ENCODE measurements at places on chromosomes 11 and 22.

DNA sequence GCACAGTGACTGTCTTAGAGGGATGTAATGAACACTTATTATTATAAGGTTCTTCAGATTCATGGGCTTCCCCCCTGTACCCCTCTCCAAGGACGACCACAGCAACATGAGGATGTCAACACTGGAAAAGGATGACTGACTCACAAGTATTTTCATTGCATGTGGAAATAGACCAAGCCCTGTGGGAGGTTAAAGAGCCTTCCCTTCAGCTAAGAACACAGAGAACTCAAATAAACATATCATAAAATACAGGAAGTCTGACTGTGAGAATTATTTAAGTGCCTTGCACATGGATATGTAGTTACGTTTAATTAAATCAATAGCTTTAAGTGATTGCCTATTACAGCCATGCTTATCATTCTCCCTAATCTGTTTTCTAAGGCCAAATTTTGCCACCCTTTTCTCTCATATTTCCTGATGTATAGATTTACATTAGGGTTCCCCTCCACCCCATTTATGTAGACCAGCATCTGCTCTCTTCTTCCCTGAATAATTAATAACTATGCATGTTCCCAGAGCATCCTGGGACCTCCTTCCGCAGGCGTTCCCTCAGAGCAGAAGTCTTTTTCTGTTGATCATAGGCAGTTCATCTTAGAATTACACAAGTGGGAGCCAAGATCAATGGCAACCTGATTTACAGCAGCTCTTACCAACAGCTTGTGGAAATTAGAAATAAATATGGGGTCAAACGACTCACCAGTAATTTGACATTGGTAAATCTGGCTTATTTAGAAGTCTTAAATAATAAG lies 226.9 kb downstream of the OPCML start:
- DNase-seq: no peak

- DNase-seq: peak; percentile 30
Measured at GRCh38 chr22:40345271-40345670, 1.0 kb upstream of the ADSL start.

GRCh38 chr11:75182664-75183063 lies 31.8 kb downstream of the SLCO2B1 start:
- DNase-seq: no peak

- DNase-seq: no peak
Measured at GRCh38 chr22:34886812-34887211, 179.1 kb upstream of the ISX start.

- no peak for DNase-seq
Measured at GRCh38 chr22:26921726-26922125, 264.3 kb downstream of the MIAT start.

GRCh38 chr22:30574095-30574981 lies at the start of gene GAL3ST1:
GAL3ST1 (minus strand) TSS chr22:30574665; CDS start chr22:30557392, 17,273 bp downstream.
- DNase-seq: peak; percentile 58

DNA sequence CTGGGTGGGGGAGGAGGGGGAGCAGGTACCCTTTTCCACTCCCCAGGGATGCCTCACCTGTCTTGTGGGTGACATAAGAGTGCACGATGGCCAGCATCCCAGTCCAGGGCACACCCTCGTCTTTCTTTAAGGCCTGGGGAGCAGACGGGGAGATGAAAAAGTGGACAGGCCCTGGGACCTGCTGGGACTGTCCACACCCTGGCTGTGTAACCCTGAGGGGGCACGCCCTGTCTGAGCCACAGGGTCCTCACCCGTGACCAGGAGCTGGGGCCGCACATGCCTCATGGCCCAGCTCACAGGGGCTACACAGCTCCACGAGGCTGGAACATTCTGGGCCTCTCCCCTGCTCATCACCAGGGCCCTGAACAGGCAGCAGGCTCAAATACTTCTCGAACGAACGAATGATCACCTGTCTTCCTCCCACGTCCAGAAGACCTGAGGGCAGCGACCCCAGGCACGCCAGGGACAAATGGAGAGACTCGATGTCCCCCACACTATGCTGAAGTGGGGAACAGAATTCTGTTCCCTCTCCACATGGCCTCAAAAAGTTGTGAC lies 123.9 kb downstream of the PHF21B start:
- no peak for DNase-seq

GRCh38 chr11:102112509-102112821 lies 2.2 kb downstream of the YAP1 start:
- DNase-seq: no peak

- peak; percentile 67 for DNase-seq
Measured at GRCh38 chr11:69912911-69913451, 93.8 kb upstream of the FGF3 start.

DNA sequence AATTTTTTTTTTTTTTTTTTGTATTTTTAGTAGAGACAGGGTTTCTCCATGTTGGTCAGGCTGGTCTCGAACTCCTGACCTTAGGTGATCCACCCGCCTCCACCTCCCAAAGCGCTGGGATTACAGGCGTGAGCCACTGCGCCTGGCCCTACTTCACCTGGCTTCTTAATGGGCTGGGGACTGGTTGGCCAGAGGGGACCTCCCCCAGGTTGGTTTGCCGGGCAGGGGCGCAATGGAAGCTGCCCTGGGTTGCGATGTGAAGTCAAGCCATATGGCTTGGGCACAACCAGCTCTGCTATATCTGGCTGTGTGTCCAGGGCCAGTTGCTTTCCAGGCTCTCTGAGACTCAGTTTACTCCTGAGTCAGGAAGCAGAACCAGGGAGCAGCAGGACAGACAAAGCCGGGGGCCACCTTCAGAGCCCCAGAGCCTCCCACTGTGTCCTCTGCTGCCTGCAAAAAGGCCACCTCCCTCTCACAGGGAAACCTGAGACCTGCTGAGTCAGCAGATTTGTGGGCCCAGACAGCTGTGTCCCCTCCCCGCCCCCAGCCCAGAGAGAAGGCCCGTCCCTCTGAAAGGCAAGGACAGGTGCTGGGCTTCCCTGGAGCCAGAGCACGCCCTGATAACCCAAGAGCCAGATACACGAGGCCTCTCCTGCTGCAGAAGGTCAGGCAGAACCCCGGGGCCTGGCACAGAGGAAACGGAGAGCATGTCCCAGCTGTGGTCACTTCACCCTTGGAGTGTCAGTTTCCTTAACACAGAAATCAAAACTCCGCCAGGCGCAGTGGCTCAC lies 29.2 kb upstream of the DAGLA start:
- DNase-seq: no peak

DNA sequence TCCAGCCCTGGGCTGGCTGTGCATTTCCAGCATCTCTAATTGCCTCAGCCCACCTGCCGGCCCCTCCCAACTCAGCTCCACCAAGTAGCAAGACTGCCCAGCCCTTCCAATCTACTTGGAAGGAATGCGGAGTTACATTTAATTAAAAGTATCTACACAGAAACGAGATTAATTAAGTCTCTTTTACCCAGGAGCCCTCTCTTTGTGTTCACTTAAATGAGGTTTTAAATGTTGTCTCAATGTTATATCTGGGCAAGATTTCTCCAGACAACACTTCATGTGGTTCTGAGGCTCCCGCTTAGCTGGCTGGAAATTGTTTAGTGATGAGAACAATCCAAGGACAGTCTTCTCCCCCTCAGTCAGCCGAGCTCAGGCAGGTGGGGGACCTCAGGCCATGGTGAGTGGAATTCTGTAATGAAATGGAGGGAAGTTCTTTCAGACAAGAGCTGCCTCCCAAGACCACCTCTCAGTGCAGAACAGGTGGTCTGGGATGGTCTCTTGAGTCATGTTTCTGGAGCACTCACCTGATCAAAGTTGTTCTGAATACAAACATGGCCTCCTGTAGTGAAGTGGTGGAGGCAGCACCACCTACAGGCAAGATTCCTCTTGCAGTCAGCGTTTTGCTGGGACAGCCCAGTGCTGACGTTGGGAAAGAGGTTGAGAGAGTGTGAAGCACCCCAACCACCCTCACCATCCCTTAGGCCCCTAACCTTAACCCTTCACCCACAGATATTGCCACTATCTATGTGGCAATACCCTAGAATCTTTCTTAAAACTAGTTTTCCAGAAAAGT lies 371.6 kb downstream of the CADM1 start:
- no peak for DNase-seq

GRCh38 chr22:30474121-30474520 lies 2.3 kb upstream of the SEC14L3 start:
- DNase-seq: no peak

- DNase-seq: no peak
Measured at GRCh38 chr11:57144531-57145320, 37.0 kb upstream of the LRRC55 start.

- DNase-seq: no peak
Measured at GRCh38 chr11:120133216-120134105, 4.5 kb downstream of the TRIM29 start.

GRCh38 chr11:85843929-85844328 lies 11.3 kb upstream of the CCDC83 start:
- no peak for DNase-seq

GRCh38 chr11:119982517-119983239 lies 155.2 kb downstream of the TRIM29 start:
- DNase-seq: no peak

GRCh38 chr11:110675548-110675947 lies 36.7 kb downstream of the ARHGAP20 start:
- no peak for DNase-seq

GRCh38 chr11:9719566-9720289 lies 55.9 kb downstream of the SWAP70 start:
- DNase-seq: no peak

DNA sequence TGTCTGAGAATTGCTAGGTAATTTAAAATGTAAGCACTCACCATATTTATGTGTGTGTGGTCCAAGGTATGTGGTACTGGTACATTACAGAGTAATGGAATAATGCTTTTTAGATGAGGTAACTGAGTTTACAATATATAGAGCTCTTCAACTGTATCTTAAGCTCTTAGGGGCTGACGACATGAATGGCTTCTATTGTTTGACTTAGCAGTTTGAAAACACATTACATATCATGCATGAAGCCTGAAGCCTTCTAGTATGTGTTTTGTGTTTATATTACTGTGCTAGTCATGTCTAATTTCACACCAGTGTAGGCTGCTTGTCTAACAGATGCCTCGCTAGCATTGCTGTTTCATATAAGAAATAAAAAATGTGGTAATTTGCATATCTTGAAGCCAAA lies 37.2 kb downstream of the GAS2 start:
- DNase-seq: no peak

GRCh38 chr11:95917193-95918036 lies 6.5 kb downstream of the MTMR2 start:
- DNase-seq: no peak

- no peak for DNase-seq
Measured at GRCh38 chr22:28989484-28989883, 72.1 kb downstream of the C22orf31 start.

GRCh38 chr22:23898006-23898974 lies 4.1 kb downstream of the MIF start:
- no peak for DNase-seq

- DNase-seq: no peak
Measured at GRCh38 chr11:1317993-1318392, 8.6 kb upstream of the TOLLIP start.

DNA sequence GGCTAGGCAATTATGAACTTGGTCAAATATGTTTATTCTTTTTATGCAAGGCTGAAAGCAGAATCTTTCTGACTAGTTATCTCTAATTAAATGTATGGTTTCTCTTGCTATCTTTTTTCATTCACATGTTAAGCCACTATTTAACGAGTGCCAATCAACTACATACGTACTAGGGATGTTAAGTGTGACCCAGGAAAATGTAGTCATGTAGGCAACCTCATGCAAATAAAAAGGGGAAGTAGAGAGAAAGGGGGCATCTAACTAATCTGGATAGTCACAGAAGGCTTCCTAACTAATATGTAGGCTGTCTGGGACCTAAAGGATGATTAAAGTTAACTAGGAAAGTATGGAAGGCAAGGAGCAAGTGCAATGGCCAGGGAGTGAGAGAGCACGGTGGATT lies 23.5 kb downstream of the TBRG1 start:
- no peak for DNase-seq

- DNase-seq: peak; percentile 23
Measured at GRCh38 chr22:26259510-26259909, 90.2 kb downstream of the SEZ6L start.

DNA sequence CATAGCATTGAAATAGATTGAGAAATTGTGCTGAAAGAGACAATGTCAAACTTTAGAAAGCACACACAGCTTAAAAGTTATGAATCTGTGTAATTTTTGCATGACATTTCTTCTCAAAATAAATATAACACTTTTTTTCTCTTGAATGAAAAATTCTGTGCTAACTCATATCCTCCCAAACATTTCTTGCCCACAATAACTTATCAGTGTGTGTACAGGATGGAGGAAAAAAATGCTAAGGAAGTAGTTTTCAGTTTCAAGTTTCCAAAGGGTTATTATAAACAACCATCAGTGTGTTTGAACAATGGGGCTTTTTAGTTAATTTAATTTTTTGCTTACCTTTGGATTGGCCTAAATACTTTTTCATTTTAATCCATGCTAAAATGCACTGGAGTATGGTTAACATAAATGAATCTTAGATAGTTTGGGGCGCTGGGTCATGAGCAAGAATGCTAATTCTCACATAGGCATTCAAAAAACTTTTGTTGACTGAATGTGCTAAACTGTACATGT lies 82.9 kb upstream of the ARHGAP20 start:
- no peak for DNase-seq

- DNase-seq: no peak
Measured at GRCh38 chr11:43856993-43857392, 23.6 kb upstream of the ALKBH3 start.

DNA sequence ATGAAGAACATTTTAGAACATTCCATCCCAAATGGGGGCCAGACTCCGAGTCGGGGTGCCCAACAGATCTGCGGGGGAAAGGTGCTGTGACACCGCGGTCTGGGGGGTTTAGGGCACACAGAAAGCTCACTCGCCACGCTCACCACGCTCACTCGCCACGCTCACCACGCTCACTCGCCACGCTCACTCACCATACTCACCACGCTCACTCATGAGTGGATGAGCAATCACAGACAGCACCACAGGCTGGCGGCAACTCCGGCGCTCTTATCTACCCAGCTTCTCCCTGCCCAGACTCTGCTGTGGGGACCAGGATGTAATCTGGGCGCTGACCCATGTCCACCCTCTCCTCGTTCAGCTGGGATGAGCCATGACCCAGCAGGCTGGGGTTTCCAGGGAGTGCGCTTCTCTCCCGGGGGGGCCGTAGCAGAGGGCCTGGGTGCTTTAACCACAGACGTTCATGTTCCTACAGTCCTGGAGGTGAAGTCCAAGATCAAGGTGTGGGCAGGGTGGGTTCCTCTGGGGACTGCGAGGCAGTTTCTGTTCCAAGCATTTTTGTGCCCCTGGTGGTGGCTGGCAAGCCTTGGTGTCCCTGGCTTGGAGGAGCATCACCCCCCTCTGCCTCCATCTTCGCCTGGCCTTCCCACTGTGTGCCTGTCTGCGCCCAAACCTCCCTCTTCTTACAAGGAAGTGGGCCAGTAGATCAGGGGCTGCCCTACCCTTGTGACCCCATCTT lies 141.2 kb downstream of the CTTN start:
- no peak for DNase-seq

DNA sequence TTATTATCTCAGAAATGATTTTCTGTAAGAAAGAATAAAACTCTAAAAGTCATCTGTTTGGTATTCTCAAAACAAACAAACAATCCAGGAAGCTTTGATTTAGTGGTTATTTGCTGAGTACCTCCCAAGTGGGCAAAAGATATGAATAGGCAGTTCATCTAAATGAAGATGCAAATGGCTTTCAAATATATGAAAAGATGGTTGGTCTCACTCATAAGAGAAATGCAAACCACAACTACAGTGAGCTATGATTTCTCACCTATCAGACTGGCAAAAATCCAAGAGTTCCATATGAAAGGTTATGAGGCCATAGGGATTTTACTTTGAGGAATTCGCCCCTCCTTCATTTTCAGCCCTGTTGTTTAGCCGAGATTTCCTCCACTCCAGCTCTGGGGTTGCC lies 11.3 kb upstream of the P2RY2 start:
- DNase-seq: no peak

- DNase-seq: no peak
Measured at GRCh38 chr11:95585069-95585751, 204.4 kb downstream of the FAM76B start.

Measured in Calu3 (cell line).